Activated CD4-positive, alpha-beta memory T cell treated with anti-CD3 and anti-CD28 coated beads for 36 hours (primary cell): ENCODE measurements at places on chromosomes 5 and 9. TPM values are rescaled to one million over a fixed set of nuclear protein-coding genes. Genes with fewer than 3 reads are reported as not detected.
A peak's percentile ranks its signal among the peaks of the same experiment; 100 is the strongest.

DNA sequence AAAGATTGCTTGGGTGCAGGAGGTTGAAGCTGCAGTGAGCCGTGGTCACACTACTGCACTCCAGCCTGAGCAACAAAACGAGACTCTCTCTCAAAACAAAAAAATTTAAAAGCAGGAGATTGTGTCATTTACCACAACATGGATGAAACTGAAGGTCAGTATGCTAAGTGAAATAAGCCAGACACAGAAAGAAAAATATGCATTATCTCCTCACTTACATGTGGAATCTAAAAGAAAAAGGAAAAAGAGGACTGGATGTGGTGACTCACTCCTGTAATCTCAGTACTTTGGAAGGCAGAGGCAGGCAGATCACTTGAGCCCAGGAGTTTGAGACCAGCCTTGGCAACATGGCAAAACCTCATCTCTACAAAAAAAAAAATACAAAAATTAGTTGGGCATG, 146.8 kb upstream of the DAPK1 start:
- peaks cover 16% of the 10 kb centered on the region for H3K27me3 ChIP-seq
- H3K4me3 ChIP-seq = no peak overlapping the region
- no peaks in the 10 kb centered on the region for H3K4me1 ChIP-seq
- H3K36me3 ChIP-seq = no peaks in the 10 kb centered on the region
- H3K27ac ChIP-seq = no peak overlapping the region

DNA sequence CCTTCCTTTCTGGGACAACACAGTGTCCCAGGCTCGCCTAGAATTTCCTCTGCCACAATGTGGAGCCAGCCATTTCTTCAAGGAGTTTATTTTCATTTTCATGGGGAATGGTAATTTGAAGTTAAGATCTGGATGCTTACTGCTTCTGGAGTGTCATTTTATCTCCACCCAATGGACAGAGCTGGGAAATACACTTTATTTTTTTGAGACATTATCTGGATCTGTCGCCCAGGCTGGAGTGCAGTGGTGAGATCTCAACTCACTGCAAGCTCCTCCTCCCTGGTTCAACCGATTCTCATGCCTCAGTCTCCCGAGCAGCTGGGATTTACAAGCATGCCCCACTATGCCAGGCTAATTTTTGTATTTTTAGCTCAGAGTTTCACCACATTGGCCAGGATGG, 12.7 kb upstream of the THG1L start:
- no peak overlapping the region for H3K27ac ChIP-seq
- no peak for DNase-seq
- no peaks in the 10 kb centered on the region for H3K36me3 ChIP-seq

Gene IRGM
- total RNA-seq = 0.77 TPM

DNA sequence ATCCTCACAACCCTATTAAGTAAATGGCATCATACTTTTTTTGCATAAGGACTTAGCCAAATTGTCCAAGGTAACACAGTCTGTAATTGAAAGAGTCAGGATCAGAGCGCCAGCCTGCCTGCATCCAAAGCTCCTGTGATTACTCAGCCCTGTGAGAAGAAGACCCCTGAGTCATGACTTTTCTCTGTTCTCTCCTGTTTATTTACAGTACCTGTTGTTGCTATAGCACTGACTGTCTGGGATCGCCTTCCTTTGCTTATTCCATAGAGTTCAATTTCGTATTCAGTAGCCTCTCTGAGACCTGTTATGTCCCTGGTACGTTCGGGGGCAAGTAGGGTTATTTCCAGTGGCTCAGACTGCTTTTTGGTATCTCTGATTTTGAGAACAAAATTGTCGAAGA, 71.8 kb downstream of the TNC start:
- H3K36me3 ChIP-seq = no peaks in the 10 kb centered on the region
- H3K4me3 ChIP-seq = no peak overlapping the region
- peaks cover 1% of the 10 kb centered on the region for H3K27me3 ChIP-seq
- H3K4me1 ChIP-seq = peaks cover 24% of the 10 kb centered on the region

GRCh38 chr5:77960305-77960704, 184.2 kb upstream of the TBCA start:
- peaks cover 11% of the 10 kb centered on the region for H3K4me1 ChIP-seq
- peak; percentile 24 for DNase-seq
- H3K36me3 ChIP-seq = no peaks in the 10 kb centered on the region
- H3K27me3 ChIP-seq = peaks cover 14% of the 10 kb centered on the region
- no peak overlapping the region for H3K4me3 ChIP-seq
- H3K27ac ChIP-seq = no peak overlapping the region

DNA sequence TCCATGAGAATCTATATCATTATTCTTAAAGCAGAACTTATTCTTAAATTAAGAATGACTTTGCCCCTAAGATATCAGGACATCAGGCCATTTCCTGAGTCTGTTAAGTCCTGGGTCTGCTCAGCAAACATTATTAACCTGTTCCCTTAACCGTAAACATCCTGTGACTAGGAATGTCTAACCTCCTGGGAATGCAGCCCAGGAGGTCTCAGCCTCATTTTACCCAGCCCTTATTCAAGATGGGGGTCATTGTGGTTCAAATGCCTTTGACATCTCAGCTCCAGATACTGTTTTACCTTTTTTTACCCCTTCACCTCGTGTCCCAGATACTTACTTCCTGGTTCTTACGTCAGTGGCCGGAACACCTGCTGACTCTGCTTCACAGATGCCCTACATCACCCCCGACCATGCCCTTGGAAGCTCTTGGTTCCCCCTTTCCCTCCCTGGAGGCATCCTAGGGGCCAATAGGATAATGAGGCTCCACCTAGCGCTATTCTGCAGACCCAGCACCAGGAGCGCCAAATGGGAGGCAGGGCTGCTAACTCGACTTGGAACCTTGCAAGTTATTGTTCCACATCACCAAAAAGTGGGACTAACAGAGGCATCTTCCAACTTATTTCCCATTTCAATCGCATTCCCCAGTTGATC, 182.5 kb downstream of the MED10 start:
- no peaks in the 10 kb centered on the region for H3K36me3 ChIP-seq
- H3K27me3 ChIP-seq = peaks cover 1% of the 10 kb centered on the region
- DNase-seq = no peak
- H3K27ac ChIP-seq = no peak overlapping the region

DNA sequence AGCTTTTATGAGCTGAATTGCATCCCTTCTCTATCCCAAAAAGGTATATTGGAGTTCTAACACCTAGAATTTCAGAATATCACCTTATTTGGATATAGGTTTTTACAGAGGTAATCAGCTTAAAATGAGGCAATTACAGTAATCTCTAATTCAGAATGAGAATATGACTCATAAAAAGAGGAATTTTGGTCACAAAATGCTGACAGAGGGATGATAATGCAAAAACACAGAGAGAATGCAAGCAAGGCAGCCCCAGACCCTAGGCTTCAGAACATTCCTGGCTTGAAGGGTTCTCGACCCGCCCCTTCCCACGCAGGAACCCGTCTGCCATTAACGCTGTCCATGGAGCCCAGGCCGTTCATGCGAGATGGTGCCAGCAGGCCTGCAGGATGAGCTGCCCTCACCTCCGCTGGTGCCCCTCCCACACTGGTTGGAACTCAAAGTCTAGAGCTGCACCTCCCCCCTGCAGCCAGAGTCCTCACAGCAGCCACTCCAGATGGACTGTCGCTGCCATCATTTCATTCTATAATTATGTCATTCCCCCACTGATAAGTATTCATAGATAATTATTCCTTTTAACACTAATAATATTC, 1173.4 kb upstream of the ACO1 start:
- no peak overlapping the region for H3K27ac ChIP-seq
- H3K4me1 ChIP-seq = peaks cover 25% of the 10 kb centered on the region
- no peaks in the 10 kb centered on the region for H3K27me3 ChIP-seq
- peak; percentile 10 for DNase-seq
- H3K36me3 ChIP-seq = no peaks in the 10 kb centered on the region
- no peak overlapping the region for H3K4me3 ChIP-seq

Gene HMHB1
- not detected for total RNA-seq

Gene MRRF
- 47.2 TPM for total RNA-seq

- no peak for DNase-seq
- peaks cover 81% of the 10 kb centered on the region for H3K4me1 ChIP-seq
- no peaks in the 10 kb centered on the region for H3K27me3 ChIP-seq
- peak overlapping the region; percentile 96 for H3K27ac ChIP-seq
- H3K36me3 ChIP-seq = peaks cover 6% of the 10 kb centered on the region
Measured at GRCh38 chr9:128093011-128093410, 25.0 kb downstream of the SLC25A25 start.

- peaks cover 8% of the 10 kb centered on the region for H3K27me3 ChIP-seq
- H3K36me3 ChIP-seq = no peaks in the 10 kb centered on the region
- no peak overlapping the region for H3K27ac ChIP-seq
- no peaks in the 10 kb centered on the region for H3K4me1 ChIP-seq
Measured at GRCh38 chr5:151280443-151280842, 23.1 kb downstream of the SLC36A3 start.

- H3K27me3 ChIP-seq = peaks cover 4% of the 10 kb centered on the region
- no peak overlapping the region for H3K27ac ChIP-seq
- no peaks in the 10 kb centered on the region for H3K4me1 ChIP-seq
- H3K4me3 ChIP-seq = no peak overlapping the region
- no peaks in the 10 kb centered on the region for H3K36me3 ChIP-seq
- no peak for DNase-seq
Measured at GRCh38 chr5:113232221-113232620, 202.6 kb downstream of the TSSK1B start.

DNA sequence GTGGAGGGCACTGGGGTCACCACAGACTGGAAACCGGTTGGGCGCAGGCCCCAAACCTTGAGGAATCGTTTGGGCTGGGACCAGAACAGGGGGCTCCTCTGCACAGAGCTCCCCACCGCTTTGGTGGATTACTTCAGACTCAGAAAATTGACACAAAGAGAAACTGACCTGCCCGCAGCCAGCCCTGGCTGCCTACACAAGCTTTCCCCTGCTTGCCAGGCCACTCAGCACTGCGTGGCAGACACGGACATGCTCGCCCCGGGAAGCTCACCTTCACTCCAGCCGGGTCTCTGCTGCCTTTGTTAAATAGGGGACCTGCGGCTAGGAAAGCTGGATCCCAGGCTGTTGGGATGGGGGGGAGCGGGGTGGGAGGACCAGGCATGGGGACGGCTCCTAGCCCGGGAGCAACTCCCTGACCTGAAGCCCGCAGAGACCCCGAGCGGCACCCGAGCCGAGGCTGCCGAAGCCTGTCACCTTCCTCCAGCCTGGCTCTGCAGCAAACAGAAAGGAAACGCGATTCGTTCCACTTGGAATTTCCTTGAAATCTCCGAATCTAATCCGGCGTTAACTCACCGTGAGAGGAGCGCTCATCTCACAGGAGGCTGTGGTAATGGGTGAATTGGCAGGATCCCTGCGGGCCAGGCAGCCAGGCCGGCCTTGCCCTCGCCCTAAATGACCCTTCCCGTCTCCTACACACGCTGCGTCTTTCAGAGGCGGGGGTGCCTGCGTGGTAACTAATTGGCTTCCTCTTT, 8.8 kb downstream of the PAX5 start:
- H3K4me1 ChIP-seq = peaks cover 43% of the 10 kb centered on the region
- peak overlapping the region; percentile 40 for H3K4me3 ChIP-seq
- H3K27me3 ChIP-seq = peaks cover 81% of the 10 kb centered on the region
- no peak for DNase-seq
- no peaks in the 10 kb centered on the region for H3K36me3 ChIP-seq
- no peak overlapping the region for H3K27ac ChIP-seq

DNA sequence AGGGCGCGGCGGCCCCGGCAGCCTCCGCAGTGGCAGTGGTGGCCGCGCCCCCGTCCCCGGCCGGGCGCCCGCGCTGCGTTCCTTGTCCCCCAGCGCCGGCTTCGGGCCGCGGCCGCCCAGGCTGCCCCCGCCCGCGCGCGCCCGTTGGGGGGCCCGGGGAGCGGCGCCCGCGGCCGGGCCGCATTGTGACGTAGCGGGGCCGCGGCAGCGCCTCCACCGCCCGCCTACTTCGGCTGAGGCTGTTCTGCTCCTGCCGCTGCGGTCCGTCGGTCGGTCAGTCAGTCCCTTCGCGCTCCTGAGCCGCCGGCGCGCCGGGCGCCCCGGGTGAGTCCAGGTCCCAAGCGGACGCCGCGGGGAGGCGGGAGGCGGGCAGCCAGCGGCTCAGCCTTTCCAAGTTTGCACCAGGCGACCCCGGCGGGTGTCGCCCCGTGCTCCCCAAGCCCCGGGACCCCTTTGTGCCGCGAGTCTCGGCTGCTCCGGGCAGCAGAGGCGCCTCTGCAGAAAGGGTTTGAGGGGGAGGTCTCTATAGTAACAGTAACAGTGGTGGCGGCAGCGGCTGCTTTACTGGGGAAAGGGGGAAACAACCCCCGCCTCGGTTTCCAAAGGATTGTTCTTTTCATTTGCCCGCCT, at the start of gene SNCAIP:
TSS of gene SNCAIP (plus strand) at position 277 of the 630 bp plus-strand sequence. CDS start 78,898 bp downstream, outside the sequence.
- no peak within 1 kb of the TSS for H3K4me3 ChIP-seq
- H3K36me3 ChIP-seq = no peaks in the 10 kb centered on the region
- peaks cover 9% of the 10 kb centered on the region for H3K4me1 ChIP-seq
- H3K27me3 ChIP-seq = peaks cover 40% of the 10 kb centered on the region

GRCh38 chr5:80607343-80607742, 37.3 kb upstream of the ANKRD34B start:
- no peaks in the 10 kb centered on the region for H3K4me1 ChIP-seq
- H3K27me3 ChIP-seq = no peaks in the 10 kb centered on the region
- no peak for DNase-seq
- no peak overlapping the region for H3K27ac ChIP-seq

Gene PITX1
- total RNA-seq = 0.14 TPM

GRCh38 chr5:35861718-35862117, 5.0 kb downstream of the IL7R start:
- peaks cover 86% of the 10 kb centered on the region for H3K36me3 ChIP-seq
- no peaks in the 10 kb centered on the region for H3K27me3 ChIP-seq
- H3K27ac ChIP-seq = peak overlapping the region; percentile 95
- H3K4me1 ChIP-seq = peaks cover 78% of the 10 kb centered on the region
- peak overlapping the region; percentile 78 for H3K4me3 ChIP-seq

Gene ORM1
- total RNA-seq = not detected

Gene CBY3
- total RNA-seq = 0.61 TPM

DNA sequence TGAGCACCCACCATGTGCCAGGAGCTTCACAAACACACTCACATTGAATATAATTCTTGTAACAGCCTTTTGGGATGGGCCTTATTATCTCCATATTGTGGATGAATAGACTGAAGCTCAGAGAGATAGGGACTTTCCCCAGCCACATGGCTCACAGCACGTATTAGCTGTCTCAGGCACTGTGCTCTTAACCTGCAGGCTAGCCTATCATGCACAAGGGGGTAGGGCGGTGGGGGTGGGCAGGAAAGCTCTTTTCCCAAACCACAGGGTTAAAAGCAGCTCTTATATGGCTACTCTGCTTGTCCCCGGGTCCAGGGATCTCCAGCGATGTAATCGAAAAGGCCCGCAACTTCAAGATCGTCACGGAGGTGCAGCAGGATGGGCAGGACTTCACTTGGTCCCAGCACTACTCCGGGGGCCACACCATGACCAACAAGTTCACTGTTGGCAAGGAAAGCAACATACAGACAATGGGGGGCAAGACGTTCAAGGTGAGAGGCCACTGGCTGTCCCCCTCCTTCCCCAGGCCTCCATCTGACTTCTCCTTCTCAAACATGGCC, 2.6 kb downstream of the FABP6 start:
- no peak for DNase-seq
- no peaks in the 10 kb centered on the region for H3K36me3 ChIP-seq
- H3K4me3 ChIP-seq = no peak overlapping the region
- H3K27ac ChIP-seq = no peak overlapping the region
- H3K27me3 ChIP-seq = no peaks in the 10 kb centered on the region
- no peaks in the 10 kb centered on the region for H3K4me1 ChIP-seq

Gene TMC1
- total RNA-seq = not detected

GRCh38 chr5:143469125-143469524, 65.6 kb upstream of the NR3C1 start:
- H3K4me1 ChIP-seq = no peaks in the 10 kb centered on the region
- H3K4me3 ChIP-seq = no peak overlapping the region
- no peaks in the 10 kb centered on the region for H3K36me3 ChIP-seq
- DNase-seq = no peak

Gene UTP15
- total RNA-seq = 33.1 TPM
